EL (cell line): ENCODE measurements at places on chromosomes 5 and 9.

DNA sequence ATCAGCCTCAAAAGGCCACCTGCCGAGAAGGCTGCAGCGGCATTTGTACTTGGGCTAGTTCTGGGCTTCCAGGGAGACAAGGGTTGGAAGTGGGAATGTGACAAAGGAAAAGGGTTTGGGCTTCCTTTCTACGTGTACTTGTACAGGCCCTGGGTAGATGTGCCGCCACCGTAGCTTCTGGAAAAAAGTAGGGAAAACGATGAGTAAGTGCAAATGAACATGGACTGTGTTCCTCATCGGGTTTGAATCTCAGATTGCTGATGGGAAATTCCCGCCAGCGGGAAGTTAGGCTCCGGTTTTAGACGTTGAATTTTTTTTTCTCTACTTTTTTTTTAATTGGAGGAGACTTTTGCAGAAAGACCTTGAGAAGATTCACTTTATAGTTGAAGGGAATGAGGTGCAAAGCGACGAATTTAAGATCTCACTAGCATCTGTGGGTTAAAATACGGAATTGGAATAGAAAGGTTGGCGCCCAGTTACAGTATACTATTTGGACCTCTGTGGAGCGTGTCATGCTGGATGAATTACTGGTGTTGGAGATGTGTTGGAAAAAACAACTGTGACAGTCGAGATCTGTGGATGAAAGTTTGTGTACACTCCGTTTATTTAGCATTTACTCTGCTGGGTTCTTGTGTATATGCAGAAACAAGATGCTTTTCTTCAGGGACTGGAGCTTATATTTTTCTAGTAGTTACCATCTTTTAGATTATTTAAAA is 1.2 kb downstream of the G3BP1 start:
- peak; percentile 57 for DNase-seq

- DNase-seq = no peak
These were observed 9.4 kb downstream of the FIBCD1 start for GRCh38 chr9:130929571-130930038.

GRCh38 chr5:36599986-36600779 is 6.2 kb upstream of the SLC1A3 start:
- peak; percentile 5 for DNase-seq

GRCh38 chr5:134527961-134528424 is 2.5 kb downstream of the JADE2 start:
- DNase-seq = no peak

DNA sequence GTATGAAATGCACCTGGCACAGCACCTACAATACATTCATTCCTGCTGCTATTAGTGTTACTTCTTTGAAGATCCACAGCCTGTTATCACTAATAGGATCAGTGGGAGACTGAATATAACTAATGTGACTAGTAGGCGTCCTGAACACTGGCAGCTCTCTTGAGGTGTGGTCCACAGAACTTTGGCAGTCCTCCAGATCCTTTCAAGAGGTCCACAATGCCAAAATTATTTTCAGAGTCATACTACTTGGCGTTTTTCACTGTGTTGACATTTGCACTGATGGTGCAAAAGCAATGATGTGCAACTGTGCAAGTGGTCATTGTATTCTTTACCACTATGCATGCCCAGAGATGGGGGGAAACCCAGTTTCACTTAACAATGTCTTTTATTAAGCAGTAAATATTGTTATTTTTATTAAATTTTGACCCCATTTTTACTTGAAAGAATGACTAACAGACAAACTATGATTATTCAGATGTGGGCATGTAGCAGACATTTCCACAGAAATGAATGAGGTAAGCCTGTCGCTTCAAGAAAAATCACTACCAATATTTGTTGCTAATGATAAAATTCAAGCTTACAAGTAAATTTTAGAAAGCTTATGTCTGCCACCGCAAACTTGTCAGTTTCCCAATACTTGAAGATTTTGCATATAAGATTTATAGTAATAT is 48.9 kb downstream of the ADRB2 start:
- peak; percentile 32 for DNase-seq

DNA sequence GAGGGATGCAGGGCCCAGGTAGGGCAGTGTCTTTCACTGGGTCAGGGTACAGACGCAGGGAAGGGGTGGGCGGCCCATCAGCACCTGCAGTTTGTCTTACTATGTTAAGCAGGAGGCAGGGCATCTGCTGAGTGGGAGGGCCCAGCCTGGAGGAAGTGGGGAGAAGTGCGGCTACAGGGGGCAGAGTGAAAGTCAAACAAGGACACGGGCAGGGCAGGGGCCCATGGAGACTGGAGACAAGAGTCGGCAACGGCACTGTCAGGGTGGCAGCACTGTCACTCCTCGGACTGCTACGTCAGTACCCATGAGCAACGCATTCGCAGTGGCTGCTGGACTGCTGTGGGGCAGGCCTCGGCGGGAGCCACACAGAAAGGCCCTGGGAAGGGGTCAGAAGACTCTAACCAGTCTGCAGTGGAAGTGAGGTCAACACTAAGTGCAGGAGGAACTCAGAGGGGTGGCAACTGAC is 19.7 kb downstream of the CAMSAP1 start:
- DNase-seq = no peak

DNA sequence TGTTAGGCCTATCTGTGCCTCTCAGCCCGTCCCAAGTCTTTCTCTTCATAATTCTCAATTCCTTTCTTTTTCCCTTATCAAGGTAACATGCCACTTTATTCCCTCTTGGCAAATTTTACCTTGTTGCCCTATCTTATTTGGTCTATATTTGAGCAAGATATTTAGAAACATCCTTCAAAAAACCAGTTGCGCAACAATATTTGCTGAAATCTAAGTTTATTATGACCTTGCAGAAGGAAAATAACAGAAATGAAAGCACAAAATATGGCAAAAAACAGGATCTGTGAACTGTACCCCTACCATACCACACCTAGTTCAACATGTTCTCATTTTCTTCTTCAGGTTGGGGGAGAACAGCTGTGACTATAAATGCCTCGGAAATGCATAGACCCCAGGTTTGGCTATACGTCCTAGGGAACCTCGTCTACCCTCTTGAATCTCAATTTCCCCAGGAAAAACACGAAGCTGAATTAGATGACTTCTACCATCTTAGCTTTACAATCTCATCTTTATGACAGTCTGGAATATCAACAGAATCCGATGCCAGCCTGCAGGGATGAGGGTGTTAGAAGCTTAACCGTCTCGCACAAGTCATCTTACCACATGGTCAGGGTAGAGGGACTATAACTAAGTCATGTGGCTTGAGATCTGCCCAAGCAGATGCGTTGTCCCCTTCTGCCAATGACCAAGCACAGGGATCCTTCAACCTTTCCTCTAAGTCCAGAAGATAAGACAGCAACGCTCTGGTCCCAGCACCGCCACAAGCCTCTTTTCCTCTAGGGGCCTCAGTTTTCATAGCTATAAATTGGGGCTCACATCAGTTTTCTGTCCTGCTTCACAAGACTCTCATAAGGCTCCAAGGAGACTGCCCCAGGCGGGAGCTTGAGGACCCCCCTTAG is 1.3 kb downstream of the LCP2 start:
- DNase-seq = no peak

GRCh38 chr9:13898957-13899356 is 415.0 kb downstream of the NFIB start:
- DNase-seq = no peak

DNA sequence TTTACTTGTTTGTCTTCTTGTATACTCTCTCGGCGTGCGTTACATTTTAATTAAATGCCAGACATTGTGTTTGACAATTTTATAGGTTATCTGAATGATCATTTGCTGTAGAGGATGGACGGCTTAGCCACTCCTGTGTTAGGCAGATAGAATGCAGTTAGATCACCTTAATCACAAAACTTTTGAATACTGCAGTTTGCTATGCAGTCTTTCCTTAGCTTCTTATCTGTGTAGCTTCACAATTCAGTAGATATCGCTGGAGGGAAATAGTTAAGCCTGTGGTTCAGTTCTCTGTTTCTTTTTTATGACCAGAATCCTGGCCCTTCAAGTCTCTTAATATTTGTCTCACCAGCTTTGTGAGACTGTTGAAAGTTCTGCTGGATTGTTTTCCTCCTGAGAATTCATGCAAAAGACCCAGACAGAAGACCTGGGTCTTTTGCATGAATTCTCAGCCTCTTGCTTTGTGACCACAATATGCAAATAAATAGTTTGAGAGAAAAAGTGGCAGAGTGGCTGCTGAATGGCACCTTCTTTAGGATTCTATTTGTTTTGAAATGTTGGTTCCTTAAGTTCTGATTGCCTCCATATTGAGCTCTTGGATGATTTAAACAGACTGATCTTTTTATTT is 40.2 kb downstream of the RASA1 start:
- DNase-seq = no peak

- no peak for DNase-seq
These were observed 7.4 kb downstream of the WHRN start for GRCh38 chr9:114497727-114498382.

DNA sequence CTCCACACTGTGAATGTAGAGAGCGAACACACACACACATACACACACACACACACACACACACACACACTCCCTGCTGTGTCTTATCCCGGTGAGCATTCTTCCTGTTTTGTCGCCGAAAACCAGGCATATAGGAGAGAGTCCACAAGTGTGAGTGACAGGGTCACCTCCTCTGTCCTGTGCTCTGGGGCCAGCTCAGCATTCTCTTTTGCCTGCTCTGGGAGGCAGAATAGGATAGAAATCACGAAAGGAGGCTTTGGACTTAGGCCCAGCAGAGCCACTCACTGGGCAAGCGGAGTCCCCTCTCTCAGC is 3.0 kb downstream of the LAMC3 start:
- no peak for DNase-seq

DNA sequence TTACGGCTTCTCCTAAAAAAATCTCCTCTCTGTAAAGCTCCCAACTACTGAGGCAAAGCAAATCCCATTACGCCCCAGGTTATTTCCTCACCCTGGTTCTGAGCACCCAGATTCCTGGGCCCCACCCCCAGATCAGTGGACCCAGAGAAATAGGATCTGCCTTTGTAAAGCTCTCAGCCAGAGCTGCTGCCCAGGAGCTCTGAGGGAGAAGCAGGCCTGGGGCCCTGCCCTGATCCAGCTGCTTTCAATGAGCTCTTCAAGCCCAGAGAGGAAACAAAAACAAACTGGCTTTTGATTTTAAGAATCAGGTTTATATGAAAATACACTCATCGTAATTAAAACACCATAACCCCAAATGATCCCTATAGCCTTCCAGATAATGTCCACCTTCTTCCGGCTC is 124.5 kb downstream of the C5orf15 start:
- no peak for DNase-seq

- no peak for DNase-seq
These were observed 90.4 kb upstream of the PUM3 start for GRCh38 chr9:2934241-2934650.

DNA sequence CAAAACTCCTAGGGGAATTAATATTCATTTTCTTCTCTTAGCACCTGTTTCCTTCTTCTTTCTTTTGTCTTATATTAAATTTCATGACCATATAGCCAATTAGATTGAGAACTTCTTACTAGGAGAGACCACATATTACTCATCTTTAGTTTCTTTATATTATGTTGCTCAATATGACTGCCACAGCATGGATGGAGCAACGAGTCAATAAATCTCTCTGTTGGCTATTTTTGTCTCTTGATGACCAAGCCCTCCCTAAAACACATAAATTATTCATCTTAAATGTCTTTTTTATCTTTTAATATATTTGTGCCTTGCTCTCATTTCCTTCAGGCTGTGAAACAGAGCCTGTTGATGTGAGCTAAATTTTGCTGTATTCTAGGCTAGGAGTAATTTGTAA is 123.0 kb downstream of the ADAMTSL1 start:
- DNase-seq = peak; percentile 73

- peak; percentile 64 for DNase-seq
These were observed 7.9 kb downstream of the MTRR start for GRCh38 chr5:7876867-7877266.

- no peak for DNase-seq
These were observed 17.1 kb downstream of the RFX3 start for GRCh38 chr9:3508521-3509291.

- no peak for DNase-seq
These were observed 38.3 kb downstream of the ZDHHC21 start for GRCh38 chr9:14654932-14655331.

DNA sequence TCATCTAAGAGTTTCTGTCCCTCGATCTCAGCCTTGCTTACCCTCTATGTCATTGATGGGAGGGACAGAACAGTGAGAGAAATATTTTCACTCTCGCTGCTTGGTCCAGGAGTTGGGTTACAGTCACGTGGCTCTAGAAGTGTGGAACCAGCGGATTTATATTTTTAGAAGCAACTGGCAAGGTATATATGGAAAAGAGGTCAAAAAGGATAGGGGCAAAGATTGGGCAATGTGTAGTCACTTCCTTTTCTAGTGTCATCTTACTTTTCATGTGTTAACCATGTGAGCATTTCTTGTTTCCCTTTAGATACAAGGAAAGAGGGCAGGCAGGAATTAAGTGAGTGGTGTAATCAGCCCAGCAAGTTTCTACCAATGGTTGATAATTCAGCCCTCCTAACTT is 111.5 kb upstream of the ZNF366 start:
- no peak for DNase-seq
